ENCODE measurements at places on chromosomes 6 and 20.

DNA sequence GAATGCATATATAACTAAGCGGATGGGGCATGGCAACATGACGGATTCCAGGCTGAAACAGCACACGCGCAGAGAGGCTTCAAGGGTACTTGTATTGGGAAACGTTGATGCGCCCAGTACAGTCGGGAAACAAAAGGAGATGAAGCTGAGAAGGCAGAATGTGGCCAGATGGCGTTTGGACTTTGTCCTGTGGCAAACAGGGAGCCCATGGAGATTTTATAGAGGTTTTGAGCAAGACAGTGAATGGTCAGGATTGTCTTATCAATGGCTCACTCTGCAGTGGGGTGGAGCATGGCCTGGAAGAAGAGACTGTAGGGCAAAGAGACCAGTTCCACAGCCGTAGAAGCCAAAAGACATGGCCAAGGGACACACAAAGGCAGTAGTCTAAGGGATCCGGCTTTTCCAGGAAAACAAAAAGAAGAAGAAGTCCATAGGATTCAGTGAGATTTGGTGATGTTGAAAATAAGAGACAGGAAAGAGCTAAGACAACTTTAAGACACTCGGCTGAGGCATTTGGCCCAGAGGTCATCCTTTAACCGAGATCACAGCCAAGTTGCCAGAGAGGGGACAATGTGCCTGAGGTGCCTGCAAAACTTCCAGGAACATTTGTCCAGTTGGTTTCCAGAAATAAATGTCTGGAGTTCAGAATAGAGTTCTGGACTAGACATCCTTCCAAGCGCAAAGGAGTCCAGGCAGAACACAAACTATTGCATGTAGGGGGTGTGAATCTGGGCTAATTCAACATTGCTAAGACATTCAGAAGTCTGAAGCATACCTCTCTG, 123.0 kb upstream of the RREB1 start:
- no peak for DNase-seq

DNA sequence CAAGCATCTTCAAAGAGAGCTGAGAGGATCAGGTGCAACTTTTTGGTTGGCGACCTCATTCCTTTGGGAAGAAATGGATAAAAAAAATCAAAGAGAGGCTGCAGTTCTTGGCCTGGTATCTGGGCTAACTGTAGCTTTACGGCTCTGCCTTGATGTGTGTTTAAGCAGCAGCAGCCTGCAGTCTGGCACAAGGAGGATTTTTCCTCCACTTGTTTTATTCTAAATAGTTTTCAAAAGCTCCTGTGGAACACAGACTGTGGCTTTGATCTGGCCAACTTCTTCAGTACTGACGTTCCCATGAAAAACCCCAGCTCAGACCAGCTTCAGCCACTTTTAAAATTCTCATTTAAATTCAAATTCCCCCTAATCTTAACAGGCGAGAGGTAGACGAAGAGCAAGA, 137.3 kb downstream of the HDGFL1 start:
- no peak for DNase-seq

DNA sequence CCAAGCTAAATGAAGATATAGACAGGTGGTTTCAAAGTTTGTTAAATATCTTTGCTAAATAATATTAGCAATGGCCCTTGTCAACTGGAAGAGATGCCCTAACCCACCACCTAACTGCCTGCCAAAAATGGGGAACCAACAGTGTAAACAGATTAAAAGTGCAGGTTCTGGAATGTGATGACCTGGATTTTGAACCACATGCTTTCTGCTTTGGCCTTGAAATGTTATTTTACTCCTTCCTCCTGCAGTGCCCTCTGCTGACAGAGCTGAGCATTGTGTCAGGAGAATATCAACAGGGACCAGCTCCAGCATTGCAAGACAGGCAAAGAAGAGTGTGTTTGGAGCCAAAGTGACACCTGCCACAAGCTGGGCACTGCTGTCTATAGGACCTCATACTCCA, 226.6 kb downstream of the MYLK4 start:
- DNase-seq = no peak

DNA sequence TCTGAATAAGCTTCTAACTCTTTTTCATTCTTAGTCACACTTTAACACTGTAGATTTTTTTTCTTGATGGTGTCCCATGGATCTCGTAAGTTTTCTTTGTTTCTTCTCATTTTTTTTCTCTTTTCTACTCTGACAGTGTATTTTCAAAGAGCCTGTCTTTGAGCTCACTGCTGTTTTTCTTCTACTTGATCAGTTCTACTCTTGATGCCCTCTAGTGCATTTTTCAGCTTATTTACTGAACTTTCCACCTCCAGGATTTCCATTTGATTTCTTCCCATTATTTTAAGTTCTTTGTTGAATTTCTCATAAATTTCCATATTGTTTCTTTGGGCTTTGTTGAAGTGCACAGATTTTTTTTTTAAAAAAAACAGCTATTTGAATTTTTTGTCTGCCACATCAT, 2641.1 kb upstream of the DEFB115 start:
- no peak for DNase-seq

DNA sequence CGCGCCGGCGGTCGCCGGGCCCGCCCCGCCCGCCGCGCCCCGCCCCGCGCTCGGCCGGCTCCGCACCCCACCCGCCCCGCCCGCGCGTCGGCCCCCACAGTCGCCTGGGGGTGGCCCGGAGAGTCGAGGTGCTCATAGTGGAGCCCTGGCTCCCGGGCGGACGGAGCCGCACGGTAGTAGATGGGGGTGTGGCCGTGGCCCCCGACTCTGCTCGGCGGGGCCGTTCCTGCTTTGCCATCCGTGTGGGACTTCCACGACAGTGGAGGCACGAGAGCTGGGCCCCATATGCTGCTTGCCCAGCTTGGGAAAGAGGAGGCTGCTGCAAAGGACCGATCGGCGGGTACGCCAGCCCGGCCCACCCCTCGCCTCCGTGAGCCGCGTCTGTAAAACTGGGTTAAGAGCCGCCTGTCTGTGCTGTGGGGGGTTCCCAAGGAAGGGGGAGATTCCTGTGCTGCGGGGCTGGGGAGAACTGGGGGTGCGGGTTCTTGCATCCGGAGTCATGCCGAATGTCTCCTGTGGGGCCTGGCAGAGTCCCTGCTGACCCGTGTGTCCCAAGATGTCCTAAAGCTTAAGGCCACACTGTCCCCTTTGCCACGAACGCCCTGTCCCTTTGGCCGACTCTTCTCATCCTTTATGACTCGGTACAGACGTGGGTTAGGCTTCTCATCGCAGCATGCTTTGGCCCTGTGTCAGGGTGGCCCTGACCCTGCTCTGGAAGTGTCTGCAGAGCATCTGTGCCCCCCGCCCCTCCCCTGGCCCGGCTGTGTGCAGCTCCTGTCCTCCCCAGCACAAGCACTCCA, at the start of gene OPRL1:
Gene OPRL1, plus strand, starts transcription at position 70 of the 800 bp plus-strand sequence. CDS start 12,639 bp downstream, outside the sequence.
- DNase-seq = no peak

Measured in right renal pelvis (tissue), 4 donors.